ENCODE measurements at places on chromosomes 4 and X.

- DNase-seq = no peak
Measured at GRCh38 chr4:165129924-165130323, 17.3 kb upstream of the TMEM192 start.

DNA sequence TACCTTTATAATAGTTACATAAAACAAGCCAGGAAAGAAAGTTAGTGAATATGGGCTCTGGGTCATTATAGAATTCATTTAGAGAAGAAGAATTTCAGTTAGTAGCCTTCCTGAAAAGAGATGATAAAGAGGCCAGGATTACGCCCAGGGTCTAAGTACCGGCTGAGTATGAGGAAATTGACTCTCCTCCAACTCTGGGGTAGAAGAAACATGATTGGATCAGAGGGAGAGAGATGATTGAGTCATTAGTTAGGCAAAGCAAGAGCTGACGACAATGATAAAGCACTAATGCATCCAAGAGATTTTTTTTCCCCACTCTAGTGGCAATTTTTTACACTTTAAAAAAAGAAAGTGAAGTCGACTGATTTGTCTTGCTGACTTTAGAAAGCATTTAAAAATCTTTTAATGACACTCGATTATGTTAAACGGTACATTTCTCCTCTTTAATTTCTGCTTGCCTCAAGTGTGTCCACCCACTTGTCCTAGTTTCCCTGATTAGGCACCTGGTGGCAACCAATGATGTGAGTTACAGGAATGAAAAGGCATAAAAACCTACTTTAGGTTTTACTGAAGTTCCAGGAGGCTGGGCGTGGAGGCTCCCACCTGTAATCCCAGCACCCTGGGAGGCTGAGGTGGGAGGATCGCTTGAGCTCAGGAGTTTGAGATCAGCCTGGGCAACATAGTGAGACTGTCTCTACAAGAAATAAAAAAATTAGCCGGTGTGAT, 37.3 kb upstream of the IGFBP7 start:
- no peak for DNase-seq

DNA sequence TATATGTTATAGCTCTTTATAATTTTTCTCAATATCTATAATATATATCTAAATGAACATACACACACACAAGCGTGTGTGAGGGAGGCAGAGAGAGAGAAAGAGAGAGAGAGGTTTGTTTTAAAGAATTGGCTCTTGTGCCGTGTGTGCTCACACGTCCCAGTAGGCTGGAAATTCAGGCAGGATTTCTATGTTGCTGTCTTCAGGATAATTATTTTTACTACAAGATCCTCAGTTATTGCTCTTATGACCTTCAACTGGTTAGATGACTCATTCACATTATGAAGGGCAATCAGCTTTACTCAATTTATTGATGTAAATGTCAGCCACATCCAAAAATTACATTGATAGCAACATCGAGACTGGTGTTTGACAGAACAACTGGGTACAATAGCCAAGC, 1520.7 kb upstream of the PCDH7 start:
- no peak for DNase-seq

- DNase-seq = no peak
Measured at GRCh38 chr4:119744580-119744979, 116.0 kb upstream of the PDE5A start.

DNA sequence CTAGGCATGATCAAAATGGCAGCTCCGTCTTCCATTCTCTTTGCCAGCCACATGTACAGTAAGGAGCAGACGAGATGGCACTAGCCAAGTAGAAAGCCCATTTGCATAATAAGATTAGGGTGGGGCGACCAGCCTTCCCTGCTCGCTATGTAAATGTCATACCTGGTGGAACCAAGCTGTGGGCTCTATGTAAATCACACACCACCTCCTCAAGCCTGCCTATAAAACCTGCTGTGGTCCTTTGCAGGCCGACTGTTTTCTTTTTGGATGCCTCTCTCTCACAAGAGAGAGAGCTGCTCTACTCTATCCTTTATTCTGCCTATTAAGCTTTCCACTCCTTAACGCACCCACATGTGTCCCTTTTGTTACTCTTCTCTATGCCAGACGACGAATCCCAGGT, 1472.7 kb downstream of the ARAP2 start:
- DNase-seq = no peak

- no peak for DNase-seq
Measured at GRCh38 chrX:13257223-13258051, 62.4 kb downstream of the ATXN3L start.

GRCh38 chrX:41600291-41600690, 88.5 kb upstream of the GPR34 start:
- DNase-seq = no peak

GRCh38 chr4:38696697-38697096, 32.7 kb downstream of the KLF3 start:
- no peak for DNase-seq

GRCh38 chr4:38385093-38386004, 278.6 kb upstream of the KLF3 start:
- DNase-seq = no peak

- DNase-seq = no peak
Measured at GRCh38 chr4:10998846-10999245, 314.3 kb upstream of the CLNK start.

GRCh38 chrX:118221270-118221669, 104.7 kb upstream of the KLHL13 start:
- DNase-seq = no peak

DNA sequence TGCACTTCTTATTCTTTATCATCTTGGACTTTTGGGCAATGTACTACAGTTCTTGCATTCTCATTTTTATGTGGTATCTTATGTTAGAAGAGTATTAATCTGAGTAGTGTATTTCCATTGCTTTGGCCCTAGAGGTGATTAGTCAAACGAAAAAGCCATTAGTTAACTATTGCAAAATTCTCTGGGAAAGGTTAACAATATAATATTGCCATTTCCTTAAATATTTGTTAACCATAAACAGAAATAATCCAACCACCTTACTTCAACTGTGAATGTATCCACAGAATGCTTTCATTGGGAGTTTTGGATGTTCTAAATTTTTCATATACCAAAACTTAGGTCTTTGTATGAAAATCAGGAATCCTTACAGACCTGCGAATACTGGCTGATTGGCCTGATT, 294.6 kb upstream of the UGT8 start:
- no peak for DNase-seq

DNA sequence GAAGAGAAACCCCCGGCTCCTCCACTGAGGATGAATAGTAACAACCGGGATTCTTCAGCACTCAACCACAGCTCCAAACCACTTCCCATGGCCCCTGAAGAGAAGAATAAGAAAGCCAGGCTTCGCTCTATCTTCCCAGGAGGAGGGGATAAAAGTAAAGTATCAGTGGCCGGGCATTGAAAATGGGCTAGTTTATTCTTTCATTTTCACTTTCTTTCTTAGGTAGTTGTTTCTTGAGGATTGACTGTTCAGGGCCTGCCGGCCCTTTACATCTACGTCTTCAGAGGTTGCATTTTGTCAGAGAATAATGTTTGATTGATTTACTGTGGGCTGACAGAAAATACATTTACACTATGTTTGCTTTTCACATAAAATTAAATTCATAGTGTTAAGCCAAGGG, 27.1 kb downstream of the PAK3 start:
- peak; percentile 1 for DNase-seq

GRCh38 chr4:1137850-1138249, 24.5 kb upstream of the RNF212 start:
- no peak for DNase-seq

- DNase-seq = no peak
Measured at GRCh38 chrX:130173190-130173895, 1.6 kb downstream of the RAB33A start.

DNA sequence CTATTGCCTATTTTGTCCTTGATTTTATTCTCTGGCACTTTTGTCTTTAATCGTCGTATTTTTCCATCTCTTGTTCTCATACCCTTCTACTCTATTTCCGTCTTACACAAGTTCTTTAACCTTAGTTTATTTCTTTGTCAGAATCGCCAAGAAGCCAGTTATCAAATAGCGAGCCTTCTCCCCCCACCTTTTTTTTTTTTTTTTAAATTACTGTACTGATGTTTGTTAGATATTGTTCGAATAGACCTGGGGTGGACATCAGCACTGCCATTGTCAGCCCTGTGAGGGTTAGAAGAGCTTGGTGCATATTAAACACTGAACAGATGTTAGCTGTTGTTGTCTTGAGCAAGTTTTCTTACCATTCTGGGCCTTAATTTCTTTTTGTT, 1.2 kb downstream of the SPCS3 start:
- DNase-seq = no peak

- no peak for DNase-seq
Measured at GRCh38 chr4:67820903-67821302, 62.9 kb downstream of the TMPRSS11D start.

DNA sequence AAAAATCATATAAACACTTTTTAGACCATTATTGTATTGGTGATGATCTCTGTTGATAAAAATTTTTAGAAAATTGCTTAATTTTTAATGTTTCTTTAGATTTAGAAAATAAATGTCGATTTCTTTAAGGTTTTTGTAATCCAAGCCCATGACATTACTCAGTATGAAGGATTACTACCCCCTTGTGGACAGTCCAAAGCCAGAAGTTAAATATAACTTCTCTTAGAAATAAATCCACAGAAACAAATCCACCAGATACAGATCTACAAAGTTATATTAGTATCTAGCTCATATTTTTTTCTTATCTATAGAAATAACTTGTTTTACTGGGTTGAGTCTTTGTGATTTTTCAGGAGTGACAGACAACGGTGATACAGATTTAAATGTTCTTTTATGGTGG, 18.9 kb downstream of the TIFA start:
- DNase-seq = no peak

DNA sequence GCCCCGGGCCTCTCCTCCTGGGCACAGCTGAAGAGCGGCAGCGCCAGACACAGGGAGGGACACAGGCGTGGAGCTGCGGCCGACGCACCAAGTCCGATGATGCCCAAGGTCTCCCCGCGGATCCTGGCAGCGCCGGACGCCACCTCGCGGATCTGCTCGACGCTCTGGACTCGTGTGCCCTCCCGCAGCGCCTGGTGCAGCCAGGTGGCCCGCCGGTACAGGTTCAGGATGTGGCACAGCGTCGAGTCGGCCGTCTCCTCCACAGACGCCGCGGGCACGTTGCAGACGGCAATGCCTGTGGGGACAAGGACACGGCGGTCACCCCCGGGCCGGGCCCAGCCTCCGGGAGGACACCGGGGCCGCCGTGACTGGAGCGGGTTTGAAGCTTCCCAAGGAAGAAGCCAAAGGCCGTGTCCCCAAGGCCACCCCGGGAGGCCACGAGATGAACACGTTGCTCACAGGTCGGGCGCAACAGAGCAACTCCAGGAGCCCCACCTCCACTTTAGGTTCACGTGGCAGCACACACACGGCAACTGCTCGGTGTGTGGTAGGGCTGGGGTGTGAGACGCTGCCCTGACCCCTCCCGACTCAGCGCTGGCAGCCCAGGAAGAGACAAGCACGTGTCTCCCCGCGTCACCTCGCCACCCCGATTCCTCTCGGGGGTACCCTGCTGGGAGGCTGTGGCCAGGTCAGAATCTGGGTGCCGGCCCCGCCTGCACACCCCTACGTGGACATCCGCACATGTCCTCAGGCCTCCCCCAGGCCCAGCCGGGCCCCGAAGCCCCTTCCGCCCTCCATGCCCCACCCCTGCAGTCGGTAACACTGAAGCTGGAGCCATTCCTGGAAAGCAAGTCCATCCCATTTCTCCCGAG, 23.4 kb downstream of the CTBP1 start:
- DNase-seq = no peak

DNA sequence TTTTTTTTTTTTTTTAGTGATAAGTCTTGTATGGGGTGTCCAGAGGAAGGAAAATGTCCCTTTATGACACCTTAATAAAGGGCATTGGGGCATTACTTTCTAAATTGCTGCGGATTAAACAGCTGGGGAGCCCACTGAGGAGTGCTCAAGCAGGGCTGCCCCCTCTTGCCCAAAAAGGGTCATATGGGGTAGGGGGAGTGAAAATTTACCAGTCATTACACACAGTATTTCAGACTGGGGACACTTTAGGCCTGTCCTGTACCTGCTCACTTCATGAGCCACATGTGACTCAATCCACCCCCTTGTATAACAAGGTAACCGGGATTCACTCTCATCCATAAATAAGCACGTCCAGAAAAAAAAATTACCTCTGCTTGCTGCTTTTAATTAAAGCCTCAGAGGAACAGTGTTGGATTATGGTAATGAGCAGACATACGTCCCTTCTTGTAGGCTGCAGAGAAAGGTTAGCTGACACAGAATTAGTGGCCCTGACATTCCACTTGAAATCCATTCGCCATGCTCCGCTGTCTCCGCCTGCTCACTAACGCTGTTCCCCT, 1.8 kb downstream of the PRDM8 start:
- DNase-seq = no peak

DNA sequence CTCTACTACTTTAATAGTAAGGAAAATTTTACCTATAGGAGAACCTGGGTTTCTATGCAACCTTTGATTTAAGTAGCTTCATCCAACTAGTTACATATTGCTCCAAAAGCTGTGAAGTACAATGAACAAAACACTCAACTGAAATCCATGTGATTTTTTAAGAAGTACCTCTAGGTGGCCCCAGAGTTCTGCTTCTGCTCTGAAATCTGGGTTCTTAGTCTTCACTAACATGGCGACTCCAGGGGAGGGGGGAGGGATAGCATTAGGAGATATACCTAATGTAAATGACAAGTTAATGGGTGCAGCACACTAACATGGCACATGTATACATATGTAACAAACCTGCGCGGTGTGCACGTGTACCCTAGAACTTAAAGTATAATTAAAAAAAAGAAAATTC, 73.4 kb upstream of the MAGEB2 start:
- no peak for DNase-seq

- DNase-seq = no peak
Measured at GRCh38 chr4:48396043-48396442, 54.7 kb downstream of the SLAIN2 start.

DNA sequence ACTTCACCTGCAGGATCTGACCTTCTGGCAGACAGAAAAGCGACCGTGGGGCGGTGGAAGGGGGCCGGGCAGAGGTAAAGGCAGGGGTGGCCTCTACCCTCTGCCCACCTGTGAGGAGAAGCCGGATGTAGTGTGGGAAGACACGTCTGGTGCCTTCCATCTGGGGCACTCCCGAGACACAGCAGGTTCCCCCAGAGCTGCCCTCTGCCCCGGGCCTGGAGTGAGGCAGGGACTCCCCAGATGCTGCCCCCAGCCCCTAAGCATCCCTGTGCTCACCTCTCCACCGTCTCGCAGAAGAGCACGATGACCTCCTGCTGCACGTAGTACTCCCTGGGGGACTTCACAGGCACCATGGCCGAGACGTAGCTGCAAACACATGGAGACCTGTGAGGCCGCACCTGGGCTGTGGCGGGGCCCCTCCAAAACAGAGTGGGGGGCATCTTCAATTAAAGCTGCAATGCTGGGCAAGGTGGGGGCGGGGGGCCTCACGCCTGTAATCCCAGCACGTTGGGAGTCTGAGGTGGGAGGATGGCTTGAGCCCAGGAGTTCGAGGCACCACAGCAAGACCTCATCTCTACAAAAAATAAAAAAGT, 75.3 kb upstream of the MXD4 start:
- no peak for DNase-seq

DNA sequence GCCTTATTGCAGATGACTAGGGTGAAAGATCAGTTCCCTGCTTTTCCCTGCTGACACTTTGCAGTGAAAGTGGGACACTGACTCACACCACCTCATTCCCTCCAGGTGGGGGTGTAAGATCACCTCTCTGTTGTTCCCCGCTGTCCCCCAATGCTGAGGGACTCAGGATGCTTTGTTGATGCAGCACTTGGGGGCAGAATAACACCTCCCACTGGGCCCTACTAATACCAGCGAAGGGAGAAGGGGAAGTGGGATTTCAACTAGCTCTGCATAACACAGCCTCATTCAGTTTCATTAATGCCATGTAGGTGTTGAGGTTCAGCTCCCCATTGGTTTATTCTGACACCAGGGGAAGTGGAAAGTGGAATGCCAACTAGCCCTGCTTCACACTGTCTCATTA, 43.6 kb upstream of the IL1RAPL2 start:
- no peak for DNase-seq
